ENCODE measurements at places on chromosomes 2 and 18.

DNA sequence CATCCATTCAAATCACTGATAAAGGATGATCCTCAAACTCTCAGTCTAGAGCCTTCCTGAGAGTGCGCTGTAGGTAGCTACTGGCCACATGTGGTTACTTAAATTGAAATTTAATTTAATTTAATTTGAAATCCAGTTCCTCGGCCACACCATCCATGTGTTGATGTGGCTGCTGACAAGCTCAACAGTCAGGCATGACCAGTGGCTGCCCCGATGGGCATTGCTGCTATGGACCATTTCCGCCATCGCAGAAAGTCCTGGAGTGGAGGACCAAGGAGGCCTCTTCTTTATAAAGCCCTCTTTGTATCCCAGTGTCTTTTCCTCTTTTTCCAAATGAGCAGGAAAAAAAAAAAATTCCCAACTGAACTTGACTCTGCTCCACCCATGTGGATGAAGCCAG is 100.6 kb downstream of the HDAC4 start:
- DNase-seq, result no peak

GRCh38 chr18:78647018-78647417 is 332.6 kb upstream of the SALL3 start:
- no peak for DNase-seq

- DNase-seq, result no peak
These were observed 5.3 kb upstream of the SP3 start for GRCh38 chr2:173970516-173970924.

GRCh38 chr18:32669549-32670165 is 103.2 kb downstream of the KLHL14 start:
- no peak for DNase-seq

DNA sequence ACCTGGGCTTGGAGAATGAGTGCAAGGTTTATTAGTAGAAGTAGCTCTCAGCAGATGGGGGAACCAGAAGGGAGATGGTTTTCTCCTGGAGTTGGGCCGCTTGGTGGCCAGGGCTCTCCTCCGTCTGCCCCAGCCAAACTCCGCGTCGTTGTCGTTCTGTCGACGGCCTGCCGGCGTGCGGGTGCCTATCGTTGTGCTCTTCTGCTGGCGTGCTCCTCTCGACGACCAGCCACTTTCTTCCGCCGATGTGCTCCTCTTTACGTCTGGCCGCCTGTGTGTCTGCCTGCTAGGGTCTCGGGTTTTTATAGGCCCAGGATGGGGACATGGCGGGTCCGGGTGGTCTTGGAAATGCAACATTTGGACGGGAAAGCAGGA is 119.1 kb downstream of the BMPR2 start:
- DNase-seq, result no peak

GRCh38 chr18:10020171-10020570 is 106.4 kb downstream of the VAPA start:
- DNase-seq, result no peak

DNA sequence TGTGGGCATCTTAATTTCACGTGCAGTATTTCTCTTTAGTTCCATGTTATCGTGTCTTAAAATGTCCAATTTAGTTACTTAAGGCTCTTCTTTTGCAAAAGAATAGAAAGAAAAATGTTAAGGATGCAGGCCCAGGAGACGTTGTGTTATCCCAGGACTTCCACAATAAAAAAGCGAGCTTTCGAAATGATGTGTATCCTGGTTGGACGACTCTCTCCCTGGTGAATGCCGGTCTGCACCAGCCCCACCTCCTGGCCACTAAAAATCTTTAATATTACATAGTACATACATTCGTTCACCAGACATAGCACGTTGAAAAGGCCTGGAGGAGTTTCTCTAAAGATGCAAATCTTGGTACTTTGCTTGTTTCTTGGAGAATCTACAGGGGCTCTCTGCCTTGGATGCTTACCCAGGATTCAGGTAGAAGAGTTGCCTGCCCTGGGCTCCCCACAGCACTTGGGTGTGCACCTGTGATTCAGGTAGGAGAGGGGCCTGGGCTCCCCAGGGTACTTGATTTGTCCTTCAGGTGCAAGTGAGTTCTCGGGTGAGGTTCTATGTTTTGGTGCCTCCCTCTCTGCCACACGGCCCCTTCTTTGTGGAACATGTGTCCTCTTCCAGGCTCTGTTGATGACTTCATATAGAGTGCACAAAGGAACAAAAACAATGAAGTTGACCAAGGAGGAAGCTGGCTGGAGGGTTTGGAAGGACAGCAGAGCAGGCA is 26.6 kb downstream of the TWIST2 start:
- no peak for DNase-seq

GRCh38 chr2:200203381-200203827 is 103.1 kb upstream of the SPATS2L start:
- no peak for DNase-seq

DNA sequence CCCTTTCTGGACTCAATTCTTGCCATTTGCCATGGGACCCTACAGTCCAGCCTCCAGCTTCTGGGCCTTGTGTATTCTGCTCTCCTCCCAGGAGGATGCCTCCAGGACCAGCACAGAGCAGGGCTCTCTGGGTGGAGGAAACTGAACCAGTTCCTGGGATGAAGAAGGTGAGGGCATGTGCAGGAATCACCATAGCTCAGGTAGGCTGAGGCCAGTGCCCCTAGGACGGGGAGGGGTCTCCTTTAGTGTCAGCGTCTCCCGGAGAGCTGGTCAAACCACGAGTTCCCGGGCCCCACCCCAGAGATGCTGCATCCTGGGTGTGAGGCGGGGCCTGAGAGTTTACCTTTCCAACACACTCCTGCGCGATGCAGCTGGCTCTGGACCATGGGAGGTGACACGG is 5.8 kb upstream of the PRELID3A start:
- DNase-seq, result peak; percentile 40

GRCh38 chr18:26756556-26756955 is 109.0 kb downstream of the AQP4 start:
- DNase-seq, result no peak

GRCh38 chr2:117199511-117199910 is 615.0 kb upstream of the DDX18 start:
- no peak for DNase-seq

DNA sequence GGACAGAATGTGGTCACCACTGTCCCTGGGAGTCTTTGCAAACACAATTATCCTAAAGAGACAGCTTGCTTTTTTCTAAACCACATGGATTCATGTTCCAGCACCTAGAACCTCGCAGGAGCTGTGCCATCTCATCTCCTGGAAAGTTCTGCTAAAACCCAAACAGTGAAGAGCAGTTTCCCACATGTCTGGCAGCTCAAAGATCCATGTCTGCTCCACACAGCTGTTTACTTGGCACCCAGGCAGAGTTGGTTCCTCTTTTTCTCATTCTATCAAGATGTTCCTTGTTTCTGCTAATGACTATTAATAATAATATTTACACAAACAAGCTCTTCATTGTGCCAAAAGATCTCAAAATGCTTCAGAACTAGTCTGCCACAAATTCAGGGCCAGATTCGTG is 30.1 kb upstream of the PID1 start:
- DNase-seq, result no peak

DNA sequence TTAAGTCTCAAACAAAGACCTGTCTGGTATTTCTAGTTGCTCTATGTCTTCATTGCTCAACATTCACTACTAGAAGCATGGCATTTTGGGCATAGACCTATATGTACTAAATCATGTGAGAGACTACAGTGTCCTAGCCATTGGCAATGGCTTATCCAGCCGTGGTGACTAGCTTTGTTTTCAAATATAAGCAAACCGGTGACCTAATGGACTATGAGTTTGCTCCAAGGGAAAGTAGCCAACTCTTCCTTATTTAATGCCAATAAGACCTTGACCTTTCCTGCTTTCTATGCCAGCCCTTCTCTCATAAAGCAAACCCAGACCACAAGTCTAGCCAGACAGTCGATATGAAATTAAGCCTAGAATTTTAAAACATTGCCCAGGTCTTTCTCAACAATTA is 113.7 kb upstream of the CREB1 start:
- DNase-seq, result no peak

DNA sequence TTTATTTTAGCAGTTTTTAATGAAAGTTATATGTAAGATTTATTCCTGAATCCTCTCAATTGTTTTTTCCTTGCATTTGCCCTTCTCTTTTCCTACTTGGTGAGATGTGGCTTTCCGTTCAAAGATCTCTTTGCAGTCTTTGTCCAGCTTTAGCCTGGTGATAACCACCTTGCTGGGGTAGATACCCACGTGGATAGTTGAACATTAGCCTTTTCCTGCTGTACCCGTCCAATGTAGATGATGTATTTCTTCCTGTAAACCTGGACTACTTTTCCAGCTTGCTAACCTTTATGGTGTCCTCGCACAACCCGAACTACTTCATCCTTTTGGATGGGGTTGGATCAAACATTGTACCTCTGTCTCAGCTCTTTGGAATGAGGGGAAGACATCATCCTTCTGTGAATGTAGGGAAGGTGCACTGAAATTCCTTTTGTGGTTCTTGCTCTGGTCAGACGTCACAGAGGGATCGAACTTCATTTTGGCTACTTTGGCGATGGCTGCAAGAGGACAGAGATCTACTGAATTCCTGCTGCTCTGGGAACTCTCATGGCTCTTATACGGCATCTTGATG is 293.2 kb upstream of the EPAS1 start:
- no peak for DNase-seq

- DNase-seq, result no peak
These were observed 48.7 kb downstream of the DTNB start for GRCh38 chr2:25624635-25625034.

- DNase-seq, result no peak
These were observed 215.0 kb upstream of the AGAP1 start for GRCh38 chr2:235278771-235279355.

DNA sequence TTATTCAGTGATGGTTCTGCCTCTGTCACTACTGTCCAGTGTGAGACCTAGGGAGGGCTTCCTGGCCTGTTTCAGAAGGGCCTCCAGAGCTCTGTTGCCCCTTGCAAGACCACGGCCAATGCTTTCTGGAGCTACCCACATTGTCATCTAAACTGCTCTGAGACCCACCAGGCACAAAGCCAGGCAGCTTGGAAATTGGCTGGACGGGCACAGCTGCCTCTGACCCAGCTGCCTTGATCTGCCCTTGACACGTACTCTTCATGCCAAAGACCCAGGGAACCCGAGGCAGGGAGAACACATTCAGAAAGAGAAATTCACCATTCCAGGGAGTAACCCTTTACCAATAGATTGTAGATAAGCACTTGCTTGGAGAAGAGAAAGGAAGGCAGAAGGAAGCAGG is 183.7 kb upstream of the SIX2 start:
- DNase-seq, result no peak

DNA sequence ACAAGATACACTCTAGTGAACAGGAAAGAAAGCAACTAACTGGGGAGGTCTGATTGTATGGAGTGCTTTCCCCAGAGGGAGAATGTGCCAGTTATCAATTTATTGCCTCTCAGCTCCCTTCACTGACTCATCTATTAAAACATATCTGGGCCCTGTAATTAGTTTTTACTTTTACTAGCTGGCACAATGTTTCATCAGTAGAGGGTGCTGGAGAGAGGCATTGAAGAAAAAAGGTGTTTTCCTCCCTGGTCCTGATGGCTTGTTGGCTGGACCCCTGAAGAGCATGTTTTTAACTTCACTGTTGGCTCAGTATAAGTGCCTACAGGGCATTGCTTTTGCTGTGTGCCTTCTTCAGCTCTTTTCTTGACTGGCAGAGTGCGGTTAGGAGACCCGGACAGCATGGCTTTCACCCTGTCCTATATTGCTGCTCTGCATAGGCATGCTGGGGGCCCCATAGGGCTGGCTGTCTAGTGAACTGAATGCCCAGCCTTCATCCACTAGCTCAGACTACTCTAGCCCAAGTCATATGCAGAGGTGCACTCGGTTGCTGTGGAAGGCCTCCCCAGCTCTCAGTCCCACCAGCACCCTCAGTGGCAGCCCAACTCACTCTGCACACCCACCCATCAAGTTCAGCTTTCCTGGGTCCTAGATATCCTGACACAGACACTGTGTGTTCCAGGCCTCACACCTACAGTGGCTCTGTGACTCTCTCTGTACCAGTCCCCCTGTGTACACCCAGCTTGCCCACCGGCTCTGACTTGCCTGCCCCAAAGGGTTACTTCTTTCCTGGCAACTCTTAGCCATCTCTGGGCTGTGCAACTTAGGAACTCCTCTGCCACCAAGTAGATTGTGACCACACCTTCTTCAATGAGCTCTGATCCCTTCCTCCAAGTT is 62.3 kb upstream of the ACYP2 start:
- no peak for DNase-seq

- DNase-seq, result peak; percentile 35
These were observed 246.6 kb downstream of the EIPR1 start for GRCh38 chr2:3130889-3131635.

DNA sequence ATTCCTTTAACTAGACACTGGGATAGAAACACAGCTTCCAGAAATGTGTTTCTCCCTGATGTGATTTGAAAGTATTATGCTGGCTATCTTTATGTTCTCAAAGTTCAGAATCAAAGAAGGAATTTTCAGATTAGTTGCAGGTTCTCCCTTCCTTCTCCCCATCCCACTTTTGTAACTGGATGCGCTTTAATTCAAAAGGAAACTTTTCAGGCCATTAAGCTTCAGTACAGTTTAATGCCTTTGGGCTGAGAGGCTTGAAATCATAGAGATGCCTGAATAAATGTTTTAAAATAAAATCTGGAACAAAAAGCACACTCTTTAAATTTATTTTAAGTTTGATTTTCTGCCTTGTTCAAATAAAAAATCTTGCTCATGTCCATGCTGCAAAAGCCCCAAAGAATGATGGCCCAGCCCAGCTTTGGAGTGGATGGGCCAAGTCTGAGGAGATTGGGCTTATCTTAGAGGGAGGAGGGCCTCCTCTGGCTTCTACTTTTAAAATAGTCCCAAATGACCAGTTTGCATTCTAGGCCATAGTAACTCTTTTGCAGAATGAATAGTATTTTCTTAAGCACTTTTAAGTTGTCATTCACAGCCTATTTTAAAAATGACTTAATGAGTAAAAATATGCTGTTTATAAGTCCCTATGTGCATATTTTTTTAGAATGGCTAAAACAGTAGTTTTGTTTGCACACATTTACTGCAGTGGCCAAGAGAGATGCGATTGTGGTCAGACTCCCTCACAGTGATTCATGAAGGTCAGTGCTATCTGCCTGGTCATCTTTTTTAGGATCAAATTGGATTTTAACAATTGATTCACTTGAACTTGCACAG is 129.2 kb downstream of the MTX2 start:
- DNase-seq, result no peak

DNA sequence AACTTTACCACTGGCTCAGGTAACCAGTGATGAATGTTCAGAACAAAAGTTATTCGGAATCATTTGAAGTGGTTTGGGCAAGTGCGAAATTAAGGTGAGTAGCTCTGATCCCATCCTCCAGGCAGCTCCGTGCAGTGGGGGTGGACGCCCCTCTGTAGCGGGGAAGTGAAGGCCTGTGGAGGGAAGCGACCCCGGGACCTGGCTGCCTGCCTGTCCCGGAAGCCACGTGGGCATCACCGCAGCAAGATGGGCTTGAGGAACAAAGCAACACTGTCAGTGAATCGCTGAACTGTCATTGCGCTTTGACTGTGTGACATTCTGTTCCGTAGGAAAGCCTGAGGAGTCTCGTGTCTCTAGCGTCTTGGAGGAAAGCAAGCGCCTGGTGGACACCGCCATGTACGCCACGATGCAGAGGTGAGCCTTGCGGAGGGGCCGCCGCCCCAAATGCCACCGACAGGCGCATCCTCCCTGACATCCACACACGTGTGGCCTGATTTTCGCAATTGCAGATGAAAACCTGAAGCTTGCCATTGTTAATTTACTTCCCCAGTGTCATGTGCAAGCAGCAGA is 9.5 kb downstream of the TPO start:
- no peak for DNase-seq

- no peak for DNase-seq
These were observed 443.0 kb upstream of the MMADHC start for GRCh38 chr2:150030436-150031190.

Data from upper lobe of right lung (tissue), 1 donor.